ENCODE measurements at places on chromosomes 11 and 22.

DNA sequence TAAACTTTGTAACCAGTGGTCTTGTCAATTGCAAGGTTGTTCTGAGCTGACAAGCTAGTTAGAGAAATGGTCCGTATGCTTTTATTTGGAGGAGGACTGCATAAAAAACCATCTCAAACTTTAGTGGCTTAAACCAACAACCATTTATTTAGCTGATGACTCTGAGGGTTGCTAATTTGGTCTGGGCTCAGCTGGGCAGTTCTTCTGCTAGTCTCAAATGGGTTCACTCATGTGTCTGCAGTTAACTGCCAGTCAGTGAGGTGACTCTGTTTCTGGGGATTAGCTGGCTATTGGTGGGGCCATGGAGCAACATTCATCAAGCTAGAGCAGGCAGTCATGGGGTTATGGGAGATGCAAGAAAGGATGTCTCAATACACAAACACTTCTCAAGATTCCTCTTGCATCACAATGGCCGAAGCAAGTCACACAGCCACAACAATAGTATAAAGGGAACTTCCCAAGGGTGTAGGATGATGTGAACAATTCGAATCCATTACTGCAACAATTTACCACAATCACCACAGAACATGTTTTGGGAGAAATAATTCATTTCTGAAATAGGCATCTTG lies 521.9 kb downstream of the INSC start:
- DNase-seq = no peak

DNA sequence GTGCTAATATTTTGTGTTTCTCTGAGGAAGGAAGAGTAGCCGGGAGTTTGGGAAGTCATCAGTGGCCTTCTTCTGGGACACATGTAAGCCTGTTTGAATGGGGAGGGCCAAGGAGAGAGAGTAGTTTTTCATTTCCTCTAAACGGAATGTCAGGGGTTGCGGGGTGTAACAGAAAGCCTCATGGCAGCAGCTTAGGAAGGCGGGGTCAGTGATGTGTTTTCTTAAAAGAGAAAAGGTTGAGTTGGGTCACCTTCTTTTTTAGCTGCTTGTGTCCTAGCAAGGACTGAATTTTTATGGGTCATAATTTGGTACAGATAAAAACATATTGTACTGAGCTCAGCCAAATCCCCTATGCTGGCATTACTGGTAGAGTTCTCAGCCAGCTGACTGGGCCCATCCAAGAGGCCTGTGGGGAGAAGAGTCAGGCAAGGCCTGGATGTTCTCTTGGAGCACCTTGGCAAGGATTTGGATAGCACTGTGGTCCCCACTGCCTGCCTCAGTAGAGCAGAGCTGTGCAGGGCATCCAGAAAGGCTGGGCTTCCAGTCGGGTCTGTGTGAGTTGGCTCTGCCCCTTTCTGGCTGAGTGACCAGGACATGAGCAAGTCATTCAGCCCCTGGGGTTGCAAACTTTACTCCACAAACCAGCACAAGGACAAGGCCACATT lies 29.4 kb upstream of the NAV2 start:
- DNase-seq = no peak

DNA sequence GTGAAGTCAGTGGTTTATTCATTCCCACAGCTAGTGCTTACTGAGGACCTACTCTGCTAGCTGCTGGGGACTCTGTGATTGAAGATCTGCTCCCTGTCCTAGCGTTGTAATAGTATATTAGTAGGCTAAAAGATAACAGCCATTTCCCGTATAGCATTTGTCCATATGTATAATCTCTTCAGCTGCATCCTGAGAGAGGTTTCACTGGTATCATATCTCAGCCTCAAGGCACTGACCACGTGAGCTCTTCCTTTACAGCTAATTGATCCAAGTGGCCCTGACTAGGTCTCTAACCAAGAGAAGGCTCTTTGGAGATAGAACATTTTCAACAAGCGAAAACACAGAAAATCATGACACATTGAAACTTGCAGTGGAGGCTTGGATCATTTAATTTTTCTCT lies 110.2 kb downstream of the APIP start:
- DNase-seq = no peak

DNA sequence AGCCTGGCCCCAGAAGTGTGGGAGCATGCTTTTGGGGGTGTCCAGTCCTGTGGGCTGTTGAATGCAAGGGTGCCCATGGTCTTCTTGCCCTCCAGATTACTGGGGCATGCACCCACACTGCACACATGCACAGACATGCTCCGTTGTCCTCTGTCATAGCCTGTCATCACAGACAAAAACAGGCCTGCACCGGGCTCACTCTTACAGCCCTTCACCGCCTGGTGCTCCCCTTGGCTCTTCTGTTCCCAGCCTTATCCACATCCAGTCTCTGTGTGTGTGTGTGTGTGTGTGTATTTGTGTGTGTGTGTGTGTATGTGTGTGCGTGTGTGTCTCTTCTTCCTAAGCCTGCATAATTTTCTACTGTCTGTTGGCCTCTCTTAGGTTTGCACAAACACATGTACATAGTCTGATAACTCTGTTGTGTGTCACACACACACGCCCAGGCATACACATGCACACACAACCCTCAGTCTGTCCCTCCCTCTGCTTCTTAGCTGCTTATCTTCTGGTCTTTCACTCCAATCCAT lies 23.4 kb upstream of the NECTIN1 start:
- no peak for DNase-seq

- DNase-seq = no peak
Measured at GRCh38 chr11:80388536-80388935, 947.7 kb upstream of the TENM4 start.

GRCh38 chr11:75510723-75511019 lies 15.1 kb downstream of the GDPD5 start:
- no peak for DNase-seq

DNA sequence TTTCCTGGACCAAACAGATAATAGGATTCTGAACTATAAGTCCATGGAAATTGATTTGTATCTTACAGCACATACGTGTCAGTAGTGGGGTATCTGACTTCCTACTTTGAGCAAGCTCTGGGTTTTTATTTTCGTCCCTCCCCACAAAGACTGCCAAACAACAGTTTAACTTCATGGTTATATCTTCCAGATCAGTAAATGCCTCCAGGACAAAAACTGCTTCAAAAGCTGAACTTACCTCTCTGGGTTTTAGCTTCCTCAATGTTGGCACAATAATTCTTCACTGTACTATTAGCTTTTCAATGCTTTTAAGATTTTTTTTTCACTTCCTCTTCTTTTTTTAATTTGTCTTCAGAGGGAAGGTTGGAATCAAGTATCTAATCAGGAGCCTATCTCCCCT lies 4.2 kb upstream of the DPF2 start:
- DNase-seq = no peak
